Activated naive CD4-positive, alpha-beta T cell treated with anti-CD3 and anti-CD28 coated beads for 36 hours (primary cell): ENCODE measurements at places on chromosomes 5 and 9.

GRCh38 chr5:138177941-138178515 lies 402 bp downstream of the BRD8 start:
- DNase-seq = peak; percentile 53

DNA sequence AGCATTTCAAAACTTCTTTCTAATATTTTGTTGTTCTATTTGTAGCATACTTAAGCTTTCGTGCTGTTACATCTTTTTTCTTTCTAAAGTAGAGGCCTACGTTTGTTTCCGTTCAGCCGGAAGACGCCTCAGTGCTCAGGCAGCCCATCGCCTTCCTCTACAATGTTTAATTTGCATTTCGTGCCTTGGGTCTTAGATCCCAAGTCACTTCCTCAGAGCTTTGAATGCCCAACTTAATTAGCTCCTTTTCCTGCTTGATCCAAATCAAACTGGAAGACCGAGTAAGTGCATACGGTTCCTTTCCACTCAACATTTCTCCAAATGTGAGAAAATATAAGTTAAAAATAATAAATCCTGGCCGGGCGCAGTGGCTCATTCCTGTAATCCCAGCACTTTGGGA lies 43.2 kb downstream of the MRPL36 start:
- no peak for DNase-seq

GRCh38 chr5:103780794-103781193 lies 218.2 kb upstream of the NUDT12 start:
- no peak for DNase-seq

GRCh38 chr5:174312641-174313040 lies 267.1 kb downstream of the NSG2 start:
- no peak for DNase-seq

DNA sequence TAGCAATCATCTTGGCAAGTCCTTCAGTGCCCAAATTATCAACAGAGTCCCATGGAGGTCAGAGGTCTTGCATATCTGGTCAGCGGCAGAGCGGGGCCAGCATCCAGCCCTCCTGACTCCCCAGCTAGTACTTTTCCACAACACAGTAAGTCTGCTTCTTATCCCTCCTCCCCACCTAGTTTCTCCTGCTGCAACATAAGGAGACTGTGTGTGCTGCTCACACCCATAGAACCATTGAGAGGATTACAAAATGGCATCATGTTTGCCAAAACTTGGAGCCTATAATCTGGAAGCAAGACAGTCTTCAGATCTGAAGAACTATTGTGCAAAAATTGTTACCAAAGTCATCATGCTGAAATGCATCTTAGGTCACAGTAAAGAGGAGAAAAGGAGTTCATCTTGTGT lies 125.8 kb upstream of the ZNF366 start:
- DNase-seq = no peak

- DNase-seq = no peak
Observed at GRCh38 chr5:76046741-76047140, 36.4 kb upstream of the SV2C start.
